Germinal center (tissue), 1 donor: ENCODE measurements at places on chromosomes 1 and 21.

DNA sequence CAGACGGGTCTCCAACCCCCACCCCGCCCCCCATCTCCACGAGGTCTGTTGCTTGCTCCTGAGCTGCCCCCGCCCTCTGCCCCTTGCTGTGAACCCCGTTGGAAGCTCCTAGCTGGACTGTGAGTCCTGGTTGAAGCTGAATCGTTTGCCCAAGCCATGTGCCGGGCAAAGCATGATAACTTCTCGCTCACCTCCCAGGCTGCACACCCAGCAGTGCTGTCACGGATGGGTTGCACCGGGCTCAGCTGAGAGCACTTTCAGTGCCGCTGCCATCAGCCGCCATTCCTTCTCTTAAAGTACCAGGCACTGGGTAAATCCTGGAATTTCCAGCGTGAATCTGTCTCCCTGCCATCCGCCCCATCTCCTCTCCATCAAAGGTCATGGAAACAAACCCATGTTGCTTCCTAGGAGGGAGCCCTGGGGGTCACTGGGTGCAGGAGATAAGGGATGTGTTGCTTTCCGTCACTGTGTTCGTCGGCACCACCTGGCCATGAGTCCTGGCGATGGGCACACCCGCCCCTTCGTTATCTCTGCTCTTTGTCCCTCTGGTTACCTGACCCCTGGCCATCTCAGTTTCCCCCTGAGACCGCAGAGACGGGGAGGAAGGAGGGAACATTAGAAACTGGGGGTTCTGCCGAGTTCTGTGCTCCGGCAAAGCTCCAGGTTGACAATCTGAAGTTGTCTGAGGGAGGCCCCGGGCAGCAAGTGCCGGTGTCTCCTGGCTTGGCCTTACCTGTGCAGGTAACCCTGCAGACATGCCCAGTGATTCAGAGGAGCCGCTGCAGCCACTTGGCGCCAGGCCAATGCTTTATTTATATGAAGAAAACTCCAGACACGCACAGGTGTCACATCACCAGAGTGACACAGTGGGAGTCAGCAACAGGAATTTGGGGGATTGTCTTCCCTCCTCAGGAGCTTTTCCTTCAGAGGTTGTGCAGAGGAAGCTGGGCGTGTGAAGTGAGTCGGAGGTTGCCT lies 2.7 kb downstream of the PDE9A start:
- no peak for DNase-seq

GRCh38 chr1:227952374-227953021 lies 4.8 kb upstream of the WNT9A start:
- DNase-seq: no peak

DNA sequence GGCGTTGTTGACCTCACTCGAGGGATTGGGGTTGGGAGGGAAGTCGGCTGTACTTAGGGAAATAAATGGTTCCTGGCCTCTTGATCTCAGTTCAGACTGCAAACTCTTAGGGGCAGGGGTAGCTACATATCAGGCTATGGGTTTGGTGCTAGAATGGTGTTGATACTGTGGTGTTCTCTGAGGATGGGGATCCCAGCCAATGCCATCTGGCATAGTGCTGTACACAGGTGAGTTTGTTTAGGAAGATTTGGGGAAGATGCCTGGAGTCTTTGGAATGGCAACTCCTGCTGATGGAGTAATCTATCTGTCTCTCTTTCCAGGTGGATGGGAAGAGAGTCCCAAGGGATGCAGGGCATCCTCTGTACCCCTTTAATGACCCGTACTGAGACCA lies 14.3 kb upstream of the NASP start:
- DNase-seq: no peak

DNA sequence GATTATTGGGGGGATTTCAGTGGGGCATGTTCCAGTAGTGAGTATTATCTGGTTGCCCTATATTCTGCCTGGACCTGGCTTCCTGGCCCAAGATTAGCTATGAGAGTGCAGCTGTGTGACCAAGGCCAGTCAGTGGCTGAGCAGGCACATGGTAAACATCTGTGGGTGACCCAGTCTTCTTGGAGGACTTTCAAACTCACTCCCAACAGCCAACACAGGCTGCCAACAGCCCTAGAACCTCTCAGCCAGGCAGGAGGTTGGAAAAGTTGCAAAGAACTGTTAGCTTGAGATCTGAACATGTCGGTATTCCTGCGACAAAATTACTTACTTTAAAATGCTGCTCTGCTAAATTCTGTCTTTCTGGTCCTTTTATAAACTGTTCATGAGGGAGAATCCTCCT lies 192.4 kb downstream of the TGFBR3 start:
- no peak for DNase-seq

DNA sequence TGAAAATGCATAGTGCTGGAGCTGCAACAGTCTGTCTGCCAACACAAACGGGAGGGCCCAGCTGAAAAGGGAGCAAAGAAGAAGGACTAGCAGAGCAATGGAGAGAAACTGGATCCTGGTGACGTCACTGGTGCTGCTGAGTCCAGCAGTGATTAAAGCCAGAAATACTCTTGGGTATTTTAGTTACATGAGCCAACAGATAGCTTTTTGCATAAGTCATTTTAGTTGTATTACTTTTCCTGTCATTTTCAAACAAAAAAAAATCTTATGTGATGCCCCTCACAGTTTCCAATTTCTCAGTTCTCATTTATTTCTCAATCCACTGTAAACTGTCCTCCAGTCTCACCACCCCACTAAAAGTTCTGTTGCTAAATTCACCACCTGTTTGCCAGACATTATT lies 38.7 kb upstream of the NEK7 start:
- DNase-seq: no peak

- no peak for DNase-seq
Measured at GRCh38 chr1:63693944-63694571, 79.8 kb upstream of the ROR1 start.

DNA sequence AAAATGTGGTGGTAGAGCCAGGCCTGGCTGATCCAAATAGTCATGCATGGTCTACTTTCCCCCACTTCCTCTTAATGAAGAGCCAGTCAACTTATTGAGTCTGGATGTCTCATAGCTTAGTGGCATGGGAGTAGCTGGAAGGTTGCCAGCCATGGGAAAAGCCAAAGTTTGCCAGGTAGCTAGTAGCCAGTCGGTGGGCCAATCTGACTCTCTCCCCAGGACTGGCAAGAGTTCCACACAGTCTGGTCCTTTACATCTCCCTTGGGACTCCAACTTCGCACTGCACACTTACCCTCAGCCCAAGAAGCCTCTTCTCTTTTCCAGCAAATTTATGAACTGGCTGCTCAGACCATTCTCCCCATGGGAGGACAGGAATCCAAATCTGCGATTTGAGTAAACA lies 8.3 kb downstream of the WARS2 start:
- DNase-seq: no peak

- DNase-seq: no peak
Measured at GRCh38 chr1:156106624-156107488, 7.7 kb upstream of the LMNA start.

GRCh38 chr21:16402752-16403151 lies 673.0 kb downstream of the USP25 start:
- no peak for DNase-seq

DNA sequence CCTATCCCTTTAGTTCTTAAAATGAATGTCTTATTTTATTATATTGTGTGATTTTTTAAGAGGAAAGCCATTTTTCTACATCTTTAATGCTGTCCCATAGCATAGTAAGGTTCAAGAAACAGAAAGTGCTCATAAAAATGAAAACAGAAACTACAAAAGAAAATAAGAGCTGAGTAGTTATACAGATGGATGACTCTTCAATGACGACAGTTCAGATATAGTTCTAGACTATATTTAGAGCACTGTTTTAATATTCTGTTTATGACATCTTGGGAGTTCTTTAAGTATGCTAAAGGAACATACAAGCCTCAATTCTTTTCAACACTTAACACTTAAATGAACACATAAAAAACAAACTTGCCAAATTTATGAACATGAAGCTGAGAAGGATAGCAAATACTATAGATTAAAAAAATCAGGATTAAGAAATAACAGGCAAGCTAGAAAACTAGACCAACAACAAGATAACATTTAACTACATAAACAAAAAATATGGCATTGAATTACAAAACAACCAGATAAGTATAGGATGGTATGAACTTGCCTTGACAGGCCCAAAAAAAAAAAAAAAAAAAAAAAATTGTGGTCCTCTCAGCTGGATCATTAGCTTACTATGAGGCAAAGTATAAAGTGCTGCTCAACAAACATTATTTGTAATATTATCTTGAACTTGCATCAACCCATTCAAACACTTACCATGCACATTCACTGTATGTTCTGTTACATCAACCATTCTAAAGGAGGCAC lies 87.9 kb downstream of the ZZZ3 start:
- DNase-seq: no peak

DNA sequence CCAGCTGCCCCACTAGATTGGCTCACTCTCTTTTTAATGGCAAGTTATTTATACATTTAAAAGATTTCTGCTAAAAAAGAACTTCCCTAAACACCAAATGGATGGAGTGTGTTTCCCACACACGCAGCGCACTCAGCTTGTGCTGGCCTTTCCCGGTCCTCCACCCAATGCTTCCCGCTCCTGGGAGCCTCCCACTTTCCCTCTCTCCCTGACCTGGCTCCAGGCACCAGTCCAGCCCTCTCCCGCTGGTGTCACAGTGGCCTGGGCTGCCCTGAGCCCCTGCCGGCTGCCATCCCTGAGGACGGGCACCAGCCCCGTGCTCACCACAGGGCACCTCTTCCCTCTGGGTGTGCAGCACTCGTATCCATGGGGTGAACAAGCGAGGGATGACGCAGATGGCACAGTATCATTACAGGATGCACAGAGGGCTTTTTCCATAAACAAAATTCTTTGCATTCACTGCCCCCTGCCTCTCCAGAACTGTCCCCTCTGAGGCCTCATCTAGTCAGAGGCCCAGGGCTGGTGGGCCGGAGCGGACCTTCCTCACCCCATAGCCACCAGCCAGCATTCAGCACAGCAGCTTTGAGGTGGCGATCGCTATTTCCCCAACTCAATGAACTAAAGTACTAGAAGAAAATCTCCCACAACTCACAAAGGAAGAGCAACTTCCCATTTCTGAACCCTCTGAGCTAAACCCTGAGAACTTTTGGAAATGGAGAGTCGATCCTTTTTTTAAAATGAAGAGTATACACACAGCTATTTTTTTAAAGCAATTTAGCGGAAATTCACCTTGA lies 68.5 kb downstream of the SLC37A1 start:
- no peak for DNase-seq

- no peak for DNase-seq
Measured at GRCh38 chr1:185533596-185533995, 200.6 kb upstream of the HMCN1 start.

DNA sequence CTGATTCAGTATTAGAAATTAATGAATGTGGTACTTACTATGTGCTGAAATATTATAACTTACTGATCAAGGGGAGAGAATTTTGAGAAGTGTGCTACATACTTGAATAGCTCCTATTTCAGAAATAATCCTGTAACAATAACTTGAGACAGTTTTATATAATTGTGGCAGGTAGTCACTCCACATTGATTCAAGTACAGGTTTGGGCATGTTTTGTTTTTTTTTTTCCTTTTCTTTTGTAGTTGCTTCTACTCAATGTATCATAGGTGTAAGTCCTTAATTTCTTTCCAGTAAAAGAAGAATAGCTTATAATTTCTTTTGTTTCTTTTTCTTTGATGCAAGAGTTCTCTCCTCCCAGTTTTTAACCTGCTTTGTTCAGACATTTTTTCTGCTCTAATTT lies 86.1 kb upstream of the ADGRL2 start:
- no peak for DNase-seq

GRCh38 chr1:101013776-101014175 lies 11.8 kb downstream of the DPH5 start:
- DNase-seq: no peak

GRCh38 chr1:181674617-181675016 lies 191.3 kb downstream of the CACNA1E start:
- no peak for DNase-seq

GRCh38 chr1:202710070-202711045 lies at the start of gene SYT2:
Gene SYT2, minus strand, starts transcription at chr1:202710454. Its CDS starts 104,682 bp downstream, at chr1:202605772.
- no peak for DNase-seq

DNA sequence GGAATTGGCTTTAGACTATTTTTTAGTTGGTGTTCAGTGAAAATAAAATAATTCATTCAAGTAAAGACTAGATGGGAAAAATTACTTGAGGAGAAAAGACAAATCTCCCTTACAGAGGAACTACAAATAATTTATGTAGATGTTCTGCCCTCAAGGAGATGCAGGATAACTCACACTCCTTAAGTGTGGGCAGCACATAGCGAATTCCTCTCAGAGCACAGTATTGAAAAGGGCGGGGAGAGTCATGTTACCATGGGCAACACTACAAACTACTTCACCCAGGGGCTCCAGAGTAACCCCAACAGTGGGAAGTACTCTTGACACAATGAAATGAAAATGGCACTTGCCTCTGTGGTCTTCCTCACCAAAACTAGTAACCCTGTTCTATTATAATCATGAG lies 20.6 kb upstream of the LAMC2 start:
- DNase-seq: no peak

DNA sequence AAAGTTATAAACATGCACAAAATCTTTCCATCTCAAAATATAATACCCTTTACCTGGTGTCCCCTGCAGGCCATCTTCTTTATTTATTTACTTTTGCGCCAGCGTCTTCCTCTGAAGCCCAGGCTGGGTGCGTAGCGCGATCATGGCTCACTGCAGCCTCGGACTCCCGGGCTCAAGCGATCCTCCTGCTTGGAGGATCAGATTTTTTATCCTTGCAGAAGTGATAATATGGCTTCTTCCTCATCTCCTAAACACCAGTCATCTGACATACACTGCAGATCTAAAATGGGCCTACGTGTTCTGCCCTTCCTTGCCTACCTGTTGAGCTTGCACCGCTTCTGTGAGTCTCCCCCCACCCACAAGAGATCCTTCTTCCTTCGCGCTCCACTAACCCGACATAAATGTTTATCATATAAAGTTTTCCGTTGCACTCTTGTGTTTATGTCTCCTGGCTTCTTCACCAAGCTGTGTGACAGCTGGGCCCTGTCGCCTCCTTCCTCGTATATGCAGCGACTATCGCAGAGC lies 506 bp upstream of the SRP9 start:
- DNase-seq: no peak
